Stimulated activated CD4-positive, alpha-beta T cell treated with anti-CD3 and anti-CD28 coated beads, Interleukin-1b, Interleukin-23, amount 100 ng/mL, for 48 hours (primary cell): ENCODE measurements at places on chromosomes 3 and 15.

GRCh38 chr15:73931441-73931840 is 5.2 kb downstream of the LOXL1 start:
- no peak for DNase-seq

DNA sequence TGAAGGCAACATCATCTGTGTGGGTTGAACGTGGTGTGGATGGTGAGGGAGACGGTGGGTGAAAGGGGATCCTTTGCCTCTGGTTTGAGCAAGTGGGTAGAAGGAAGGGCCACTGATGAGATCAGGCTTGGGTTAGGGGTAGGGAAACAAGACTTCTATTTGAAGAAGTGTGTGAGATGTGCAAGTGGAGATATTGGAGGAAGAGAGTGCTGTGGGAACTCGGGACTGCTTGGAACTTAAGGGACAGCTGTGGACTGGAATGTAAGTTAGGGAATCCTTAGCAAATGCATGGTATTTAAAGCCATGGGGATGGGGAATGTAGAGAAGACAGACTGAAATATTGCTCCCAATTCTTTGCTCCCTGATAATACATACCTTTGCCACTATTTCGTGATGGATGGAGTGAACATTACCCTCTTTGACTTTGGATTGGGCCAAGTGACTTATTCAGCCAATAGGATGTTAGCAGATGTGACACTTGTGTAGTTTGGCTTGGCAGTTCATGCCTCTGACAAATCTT is 30.2 kb upstream of the AMOTL2 start:
- no peak for DNase-seq

GRCh38 chr15:99275525-99276128 is 24.3 kb downstream of the LRRC28 start:
- no peak for DNase-seq

DNA sequence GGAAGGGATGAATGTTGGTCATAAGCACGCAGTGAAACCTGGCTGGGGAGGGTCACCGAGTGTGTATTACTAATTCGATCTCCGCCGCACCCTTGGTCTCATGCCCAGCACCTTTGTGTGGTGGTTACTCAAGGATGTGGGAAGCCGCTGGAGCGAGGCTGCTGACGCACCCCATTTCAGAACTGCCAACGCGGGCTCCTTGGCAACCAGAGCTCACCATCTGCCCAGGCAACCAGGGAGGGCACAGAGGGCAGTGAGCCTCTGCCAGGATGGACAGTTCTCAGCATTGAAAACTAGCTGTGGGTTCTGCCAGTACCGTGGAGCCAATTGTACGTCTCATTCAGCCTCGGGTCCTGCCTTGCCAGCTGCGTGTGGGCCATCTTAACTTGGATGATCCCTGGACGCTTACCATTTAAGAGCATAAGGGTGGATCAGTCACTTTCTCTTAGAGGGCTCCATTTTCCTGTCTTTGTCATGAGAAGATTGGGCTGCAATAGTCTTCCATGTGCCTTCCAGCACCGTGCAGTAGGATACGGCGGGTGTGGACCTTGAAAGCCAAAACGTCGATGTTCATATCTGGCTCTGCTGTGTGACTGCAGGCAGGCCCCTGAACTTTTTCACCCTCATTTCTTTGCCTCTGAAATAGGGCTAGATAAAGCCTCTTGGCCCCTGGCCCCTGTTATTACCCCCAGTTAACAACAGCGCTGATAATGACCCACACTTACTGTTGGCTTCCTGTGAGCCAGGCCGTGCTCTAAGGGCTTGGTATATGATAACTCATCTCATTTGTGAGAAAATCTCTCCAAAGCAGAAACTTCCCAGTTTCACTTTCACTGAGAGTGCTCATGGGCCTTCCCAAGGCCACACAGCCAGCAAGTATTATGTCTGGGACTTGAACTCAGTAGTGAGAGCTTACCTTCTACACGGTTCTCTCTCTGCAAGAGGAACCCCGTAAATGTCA is 238.8 kb downstream of the OPA1 start:
- no peak for DNase-seq
